ENCODE measurements at places on chromosomes 6 and 20.

- DNase-seq = no peak
Measured at GRCh38 chr6:160959726-160960435, 31.7 kb upstream of the MAP3K4 start.

GRCh38 chr6:41504466-41505121, 41.6 kb upstream of the FOXP4 start:
- DNase-seq = no peak

- DNase-seq = no peak
Measured at GRCh38 chr6:170255426-170256125, 35.3 kb downstream of the DLL1 start.

DNA sequence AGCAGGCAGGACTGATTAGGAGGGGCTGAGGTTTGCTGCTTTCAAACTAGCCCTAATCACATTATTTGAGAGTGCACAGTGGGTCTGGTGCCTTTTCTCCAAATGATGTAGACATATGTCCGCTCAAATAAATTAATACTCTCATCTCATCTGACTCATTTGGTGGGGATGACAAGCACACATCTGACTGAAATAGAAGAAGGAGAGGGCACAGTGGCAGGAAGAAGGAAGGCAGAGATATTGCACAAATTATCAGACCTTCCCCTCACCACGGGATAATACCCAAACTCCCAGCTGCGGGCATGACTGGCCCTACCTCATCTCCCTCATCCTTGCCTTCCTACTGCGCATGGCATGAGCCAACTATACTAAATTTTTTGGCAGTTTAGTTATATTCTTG, 33.9 kb upstream of the TNFRSF21 start:
- DNase-seq = no peak

GRCh38 chr6:105569706-105570105, 166.8 kb upstream of the PREP start:
- DNase-seq = no peak

DNA sequence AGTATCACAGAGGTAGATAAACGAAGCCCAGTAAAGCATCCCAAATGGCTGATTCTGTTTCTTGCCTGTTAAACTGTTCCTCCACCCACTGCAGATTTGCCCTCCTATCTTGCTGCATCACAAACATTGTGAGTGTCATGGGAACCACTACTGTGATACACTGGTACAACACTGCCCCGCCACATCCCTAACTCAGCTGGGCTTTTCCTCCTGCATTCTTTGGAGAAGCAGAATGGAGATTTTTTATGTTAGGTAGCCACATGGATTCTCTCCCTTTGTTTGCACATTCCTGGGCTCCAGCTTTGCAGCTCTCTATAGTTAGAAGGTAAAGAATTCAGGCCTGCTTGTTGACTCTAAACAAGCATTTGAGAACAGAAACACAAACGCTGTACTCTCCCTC, 234.1 kb downstream of the TMEM242 start:
- no peak for DNase-seq

DNA sequence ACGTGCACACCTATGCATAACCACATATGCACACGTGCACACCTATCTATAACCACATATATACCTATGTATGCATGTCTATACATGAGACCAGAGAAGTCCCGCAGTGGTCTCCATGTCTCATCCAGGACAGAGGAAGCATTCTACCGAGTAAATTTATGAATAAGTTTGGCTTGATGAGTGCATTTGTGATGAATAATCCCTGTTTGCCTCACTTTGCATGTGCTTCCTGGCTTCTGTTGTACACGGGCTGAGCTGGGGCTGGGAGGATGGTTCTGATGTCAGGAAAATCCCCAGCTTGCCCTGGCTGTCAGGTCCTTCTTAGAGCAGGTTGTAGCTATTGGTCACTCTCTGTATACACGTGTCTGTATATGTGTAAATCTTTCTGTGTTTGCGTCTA, 157.6 kb upstream of the RPS6KA2 start:
- DNase-seq = no peak

DNA sequence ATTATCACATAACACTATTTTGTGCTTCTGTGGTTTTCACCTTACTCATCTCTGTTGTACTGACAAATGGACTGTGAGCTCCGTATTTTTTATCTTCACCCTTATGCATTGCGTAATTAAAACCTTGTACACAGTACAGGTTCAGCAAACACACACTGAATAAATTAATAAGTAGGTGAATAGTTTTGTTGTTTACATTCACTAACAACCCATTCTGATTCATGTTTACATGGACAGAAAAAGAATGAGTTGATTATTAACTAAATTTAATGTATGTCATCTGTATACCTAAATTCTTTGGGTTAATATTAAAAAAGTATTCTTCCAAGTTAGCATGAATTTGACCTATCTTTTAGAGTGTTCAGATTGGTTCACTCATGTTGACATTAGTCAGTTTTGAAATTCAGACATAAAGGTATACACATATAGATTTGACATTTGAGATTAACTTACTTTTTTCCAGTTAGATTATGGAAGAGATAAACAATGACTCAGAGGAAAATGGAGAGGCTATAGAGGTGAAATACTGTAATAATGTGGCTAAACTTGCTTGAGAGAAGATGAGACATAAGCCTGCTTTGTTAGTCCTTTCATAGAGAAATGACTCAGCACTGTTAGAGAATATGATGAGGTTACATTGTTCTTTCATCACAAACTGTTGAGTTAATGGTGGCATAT, 541.7 kb upstream of the FLRT3 start:
- no peak for DNase-seq

GRCh38 chr20:8320306-8320705, 188.2 kb downstream of the PLCB1 start:
- no peak for DNase-seq

DNA sequence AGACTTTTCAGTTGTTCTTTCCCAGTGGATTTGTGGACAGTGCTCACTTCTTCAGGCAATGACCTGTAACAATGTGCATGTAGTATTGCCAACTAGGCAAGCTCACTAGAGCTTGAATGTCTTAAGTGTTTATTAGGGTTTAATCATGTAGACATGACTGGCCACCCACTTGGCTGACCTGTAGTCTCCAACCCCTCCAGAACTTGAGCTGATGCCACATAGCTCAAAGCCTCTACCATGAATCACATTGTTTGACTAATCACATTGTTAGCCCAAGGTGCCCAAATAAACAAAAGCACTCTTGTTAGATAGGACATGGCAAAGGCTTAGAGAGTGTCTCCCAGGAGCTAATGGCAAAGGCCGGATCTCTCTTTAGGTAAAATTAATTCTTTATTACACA, 272.7 kb downstream of the GRIK2 start:
- DNase-seq = no peak

- DNase-seq = no peak
Measured at GRCh38 chr20:59316911-59317731, 16.7 kb downstream of the EDN3 start.

- no peak for DNase-seq
Measured at GRCh38 chr20:48841196-48841874, 13.5 kb upstream of the PREX1 start.

- no peak for DNase-seq
Measured at GRCh38 chr6:159691133-159691962, 1.7 kb downstream of the SOD2 start.

DNA sequence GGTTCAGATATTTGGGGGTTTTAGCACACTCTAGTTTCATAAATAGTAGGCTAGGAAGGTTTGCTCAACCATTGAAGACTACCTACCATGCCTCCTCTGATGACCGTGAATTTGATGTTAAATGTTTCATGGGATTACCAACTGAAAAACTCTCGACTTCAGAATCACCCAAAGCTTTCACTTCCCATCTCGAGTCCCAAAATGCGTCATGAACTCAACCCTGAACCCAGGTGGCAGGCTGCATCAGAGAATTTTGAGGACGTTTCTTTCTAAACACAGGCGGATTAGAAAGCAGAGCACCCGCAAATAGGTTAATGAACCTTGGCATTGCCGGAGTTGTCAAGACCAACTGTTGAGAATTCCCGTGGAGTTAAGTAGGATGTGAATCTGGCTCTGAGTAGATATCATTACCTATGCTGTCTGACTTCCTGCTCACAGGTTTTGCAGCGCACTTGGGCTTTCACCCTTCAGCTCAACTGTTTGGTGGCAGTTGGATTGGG, 98.4 kb upstream of the ADTRP start:
- DNase-seq = no peak

DNA sequence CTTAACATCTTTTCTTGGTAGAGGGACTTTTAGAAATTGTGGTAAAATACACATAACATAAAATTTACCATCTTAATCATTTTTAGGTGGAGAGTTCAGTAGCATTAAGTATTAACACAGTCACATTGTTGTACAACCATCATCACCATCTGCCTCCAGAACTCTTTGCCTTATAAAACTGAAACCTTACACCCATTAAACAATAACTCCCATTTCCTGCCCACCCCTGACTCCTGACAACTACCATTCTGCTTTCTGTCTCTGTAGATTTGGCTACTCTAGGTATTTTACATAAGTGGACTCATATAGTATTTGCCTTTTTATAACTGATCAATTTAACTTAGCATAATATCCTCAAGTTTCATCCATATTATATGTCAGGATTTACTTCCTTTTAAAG, 88.7 kb downstream of the ZHX3 start:
- DNase-seq = no peak

DNA sequence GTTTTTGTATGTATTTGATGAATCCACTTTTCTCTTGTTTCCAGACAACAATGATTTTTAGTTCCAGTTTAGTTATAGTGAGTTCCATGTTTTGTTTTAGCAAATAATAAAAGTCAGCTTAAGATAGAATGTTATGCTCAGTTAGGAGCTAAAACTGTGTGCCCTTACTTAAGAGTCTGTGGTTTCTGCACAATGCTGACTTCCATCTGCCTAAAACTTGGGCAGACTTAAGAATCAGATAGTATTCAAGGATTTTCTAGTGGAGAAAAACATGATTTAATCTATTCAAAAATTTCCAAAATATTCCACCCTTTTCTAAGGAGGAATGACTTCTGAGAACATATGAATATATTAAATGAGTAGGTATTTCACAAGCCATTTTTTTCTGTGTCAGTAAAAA, 32.8 kb downstream of the LAMA4 start:
- DNase-seq = no peak

GRCh38 chr6:133990321-133990720, 37.3 kb downstream of the TBPL1 start:
- DNase-seq = no peak

- no peak for DNase-seq
Measured at GRCh38 chr6:13184547-13184946, 143.8 kb downstream of the TBC1D7 start.

- DNase-seq = peak; percentile 19
Measured at GRCh38 chr20:46438156-46438750, 31.8 kb upstream of the ELMO2 start.

DNA sequence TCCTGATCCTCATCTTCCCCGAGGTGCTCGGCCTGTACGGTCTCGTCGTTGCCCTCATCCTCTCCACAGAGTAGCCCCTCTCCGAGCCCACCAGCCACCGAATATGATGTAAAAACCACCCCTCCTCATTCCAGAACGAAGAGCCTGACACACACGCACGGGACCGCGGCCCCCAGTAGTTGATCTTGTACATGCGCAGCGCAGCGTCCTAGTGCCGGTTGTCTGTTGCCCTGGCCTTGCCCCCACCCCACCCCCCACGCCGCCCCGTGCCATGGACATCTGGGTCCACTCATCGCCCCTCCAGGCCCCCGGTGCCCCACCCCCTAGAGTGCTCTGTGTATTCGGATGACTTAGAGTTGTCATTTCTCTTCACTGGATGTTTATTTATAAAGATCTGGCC, 5.2 kb upstream of the PRPH2 start:
- no peak for DNase-seq

DNA sequence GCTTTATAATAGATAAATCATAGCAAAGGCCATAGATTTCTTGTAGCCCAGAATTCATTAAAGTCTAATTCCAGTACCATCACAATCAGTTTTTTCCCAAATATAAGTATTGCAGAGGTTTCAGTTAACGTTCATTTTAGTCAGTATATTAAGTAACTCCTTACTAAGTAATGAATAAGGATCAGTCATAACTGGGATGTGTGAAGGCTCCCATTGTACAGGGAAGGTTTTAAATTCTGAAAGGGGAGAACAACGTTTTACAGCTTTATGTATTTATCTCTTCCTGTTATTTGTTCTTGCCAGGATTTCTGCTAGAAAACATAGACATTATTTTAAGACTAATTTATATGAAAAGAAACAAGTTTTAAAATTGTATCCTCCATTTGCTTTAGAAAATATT, 215.5 kb upstream of the LAMP5 start:
- no peak for DNase-seq

GRCh38 chr20:3160418-3160817, 753 bp upstream of the FASTKD5 start:
- no peak for DNase-seq

- DNase-seq = no peak
Measured at GRCh38 chr20:50450493-50450826, 59.7 kb upstream of the PTPN1 start.

DNA sequence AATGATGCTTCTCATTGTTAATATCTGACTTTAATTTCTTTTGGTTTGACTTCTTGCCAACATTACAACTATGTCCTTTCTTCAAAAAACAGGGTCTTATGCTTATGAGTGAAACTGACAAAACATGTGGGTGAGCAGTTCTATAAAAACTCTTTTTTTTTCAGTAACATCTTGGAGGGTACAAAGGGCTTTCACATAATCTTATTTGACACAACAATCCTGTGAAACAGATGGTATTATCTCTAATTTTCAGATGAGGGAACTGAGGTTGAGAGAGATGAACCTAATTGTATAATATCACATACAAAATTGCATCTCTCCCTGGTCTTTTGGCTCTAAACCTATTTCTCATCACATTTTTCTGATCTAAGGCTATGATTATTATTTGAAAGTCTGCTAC, 38.3 kb downstream of the MAPK14 start:
- DNase-seq = no peak

DNA sequence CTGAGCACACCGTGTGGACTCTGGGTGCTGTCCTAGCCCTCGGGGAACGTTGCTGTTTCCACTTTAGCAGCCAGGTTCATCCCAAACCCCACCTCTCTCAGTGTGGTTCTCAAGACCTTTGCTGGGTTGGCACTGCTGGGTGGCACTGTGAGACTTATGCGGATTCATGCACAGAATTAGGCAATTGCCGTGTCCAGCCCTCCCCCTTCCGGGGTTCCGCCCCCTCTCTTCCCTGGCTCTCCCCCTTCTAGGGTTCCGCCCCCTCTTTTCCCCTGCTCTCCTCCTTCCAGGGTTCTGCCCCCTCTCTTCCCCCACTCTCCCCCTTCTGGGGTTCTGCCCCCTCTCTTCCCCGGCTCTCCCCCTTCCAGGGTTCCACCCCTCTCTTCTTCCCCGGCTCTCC, 39.8 kb upstream of the SLCO4A1 start:
- DNase-seq = no peak

DNA sequence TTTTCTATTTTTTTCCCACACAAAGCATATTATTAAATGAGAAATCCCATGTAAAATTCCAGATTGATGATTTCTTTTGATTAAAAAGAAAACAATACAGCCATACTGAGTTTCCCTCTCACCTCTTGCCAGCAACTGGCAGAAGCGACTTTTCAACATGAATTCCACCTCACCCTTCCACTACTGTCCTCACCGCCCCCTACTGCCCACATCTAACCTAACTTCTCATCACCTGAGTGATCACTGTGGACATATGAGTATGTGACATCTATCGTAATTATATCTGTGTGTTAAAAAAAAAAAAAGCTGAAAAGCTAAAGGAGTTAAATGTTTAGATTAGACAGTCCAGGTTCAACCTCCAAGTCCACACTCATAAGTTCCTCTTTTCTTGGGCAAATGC, 528.6 kb downstream of the PRKN start:
- DNase-seq = no peak

All from anterior cingulate cortex (tissue), 58 donors.